Cortex of kidney (tissue), 1 donor: ENCODE measurements at places on chromosomes 2 and 18.

GRCh38 chr2:51953931-51954330 is 922.0 kb upstream of the NRXN1 start:
- DNase-seq, result no peak

DNA sequence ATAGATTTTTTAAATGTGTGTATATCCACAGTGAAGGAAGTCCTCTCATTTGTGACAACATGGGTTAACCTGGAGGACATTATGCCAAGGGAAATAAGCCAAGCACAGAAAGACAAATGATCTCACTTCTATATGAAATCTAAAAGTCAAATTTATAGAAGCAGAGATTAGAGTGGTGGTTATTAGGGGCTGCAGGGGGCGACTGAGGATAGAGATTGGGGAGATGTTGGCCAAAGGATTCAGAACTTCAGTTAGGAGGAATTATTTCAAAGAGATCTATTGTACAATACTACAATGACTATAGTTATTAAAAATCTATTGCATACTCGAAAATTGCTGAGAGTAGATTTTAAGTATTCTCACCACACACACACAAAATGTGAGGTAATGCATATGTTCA is 252.4 kb upstream of the SLC39A10 start:
- no peak for DNase-seq

DNA sequence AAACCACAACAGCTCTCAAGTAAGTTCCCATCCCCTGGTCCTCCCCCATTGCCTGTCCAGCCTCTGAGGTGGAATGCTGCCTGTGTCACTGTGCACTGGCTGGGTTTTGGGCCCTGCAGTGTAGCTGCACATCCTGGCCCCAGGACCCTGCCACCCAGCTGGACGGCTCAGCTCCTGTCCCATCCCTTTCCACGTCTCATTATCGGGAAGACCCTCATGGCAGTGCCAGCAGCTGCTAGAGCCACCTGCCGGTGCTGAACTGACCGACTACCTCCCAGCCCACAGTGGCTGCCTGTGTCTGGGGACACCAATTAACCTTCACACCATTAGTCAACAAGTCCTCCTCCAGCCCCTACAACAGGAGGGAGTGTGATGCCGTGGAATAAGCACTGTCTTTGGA is 31.9 kb downstream of the ADCY3 start:
- DNase-seq, result no peak

GRCh38 chr2:73935641-73936040 is 9.0 kb downstream of the DGUOK start:
- no peak for DNase-seq

DNA sequence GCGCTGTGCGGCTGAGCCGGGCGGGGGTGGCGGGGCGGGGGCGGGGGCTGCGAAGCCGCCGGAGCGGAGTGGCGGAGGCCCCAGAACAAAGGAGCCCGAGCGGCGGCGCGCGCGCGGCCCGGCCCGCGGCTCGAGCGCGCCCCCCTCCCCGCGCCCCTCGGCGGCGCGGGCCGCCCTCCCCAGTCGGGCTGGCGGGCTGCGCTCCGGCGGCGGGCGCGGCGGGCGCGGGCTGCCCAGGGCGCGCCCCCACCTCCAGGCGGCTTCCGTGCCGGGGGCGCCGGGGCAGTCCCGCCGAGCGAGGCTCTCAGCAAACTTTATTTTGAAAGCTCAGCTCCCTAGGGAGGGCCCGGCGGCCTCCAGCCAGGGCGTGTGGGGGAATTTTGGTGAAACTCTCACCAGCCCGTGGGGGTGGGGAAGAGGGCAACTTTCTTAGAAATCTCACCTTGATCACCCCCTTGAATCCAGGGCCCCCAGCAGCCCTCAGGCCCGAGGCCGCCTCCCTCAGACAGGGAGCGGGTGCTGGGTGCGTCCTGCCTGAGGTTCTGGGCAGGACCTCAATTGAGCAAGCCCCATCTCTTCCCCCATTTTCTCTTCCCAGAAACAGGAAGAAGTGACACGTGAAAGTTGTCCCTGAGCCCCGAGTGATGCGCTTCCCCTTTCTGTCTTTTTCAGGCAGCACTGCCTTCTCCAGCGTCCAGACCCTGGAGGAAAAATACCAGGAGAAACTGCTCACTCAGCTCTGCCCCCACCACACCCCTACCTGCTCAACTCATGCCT is 786 bp downstream of the TET3 start:
- DNase-seq, result no peak

DNA sequence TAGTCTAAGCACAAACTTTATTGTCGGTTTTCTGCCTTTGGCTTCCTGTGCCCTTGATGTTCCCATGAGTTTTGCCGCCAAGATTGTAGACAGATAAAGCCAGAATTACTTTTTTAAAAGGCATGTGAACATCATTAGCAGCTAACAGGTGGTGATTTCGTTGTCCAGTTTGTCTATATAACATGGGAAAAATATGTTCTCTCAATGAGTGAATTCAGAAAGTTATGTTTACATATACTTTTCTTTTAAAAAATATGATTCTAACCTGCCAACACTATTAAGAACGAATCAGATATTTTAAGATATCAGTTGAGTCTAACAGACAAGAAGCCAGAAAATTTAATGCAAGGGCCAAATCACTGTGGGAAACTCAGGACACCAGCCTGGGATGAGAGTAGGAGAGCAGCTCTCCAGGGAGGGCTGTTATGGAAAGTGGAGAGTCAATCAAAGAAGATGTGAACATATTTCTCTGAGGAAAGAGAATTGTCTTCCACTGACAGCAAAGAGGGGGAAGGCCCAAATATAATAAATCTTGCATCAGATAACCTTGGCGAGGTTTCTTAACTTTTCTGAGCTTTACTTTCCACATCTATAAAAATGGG is 311.3 kb downstream of the ARHGAP15 start:
- DNase-seq, result no peak

DNA sequence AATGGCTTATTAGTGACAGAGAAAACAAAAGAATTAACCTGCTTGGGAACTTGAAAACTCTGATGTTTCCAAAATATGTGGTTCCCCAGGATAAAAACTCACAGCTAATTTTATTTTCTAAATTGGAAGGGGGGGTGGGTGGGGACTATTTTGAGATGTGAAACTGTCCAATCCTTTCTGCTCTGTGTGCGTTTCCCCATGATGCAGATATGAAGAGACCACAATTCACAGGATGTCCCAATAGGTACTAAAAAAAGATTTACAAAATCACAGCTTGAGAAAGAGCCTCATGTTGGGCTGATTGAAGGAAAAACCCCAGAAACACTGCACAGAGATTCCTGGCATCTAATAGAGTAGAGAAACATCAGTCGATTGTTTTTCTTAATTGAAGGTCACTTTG is 273.2 kb downstream of the ARHGAP15 start:
- no peak for DNase-seq

DNA sequence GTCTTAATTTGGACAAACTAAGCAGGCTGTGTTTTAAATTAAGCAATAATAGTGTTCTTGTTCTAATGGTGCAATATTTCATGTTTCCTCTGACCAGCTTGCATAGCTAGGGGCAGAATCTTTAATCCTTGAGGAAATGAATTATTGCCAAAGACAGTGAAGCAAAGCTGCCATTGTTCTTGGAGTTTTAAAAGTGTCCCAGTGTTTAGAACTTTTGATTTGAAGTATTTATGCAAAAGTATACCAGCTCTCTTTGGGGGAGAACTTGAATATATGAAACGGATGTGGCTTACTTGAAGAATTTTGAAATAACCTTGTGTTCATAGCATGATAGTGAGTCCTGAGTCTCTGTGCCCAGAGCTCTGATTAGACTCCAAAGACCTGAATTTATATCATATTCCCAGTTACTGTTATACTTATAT is 33.4 kb downstream of the ITGA6 start:
- DNase-seq, result no peak

GRCh38 chr18:8791171-8791651 is 85.9 kb downstream of the MTCL1 start:
- no peak for DNase-seq

DNA sequence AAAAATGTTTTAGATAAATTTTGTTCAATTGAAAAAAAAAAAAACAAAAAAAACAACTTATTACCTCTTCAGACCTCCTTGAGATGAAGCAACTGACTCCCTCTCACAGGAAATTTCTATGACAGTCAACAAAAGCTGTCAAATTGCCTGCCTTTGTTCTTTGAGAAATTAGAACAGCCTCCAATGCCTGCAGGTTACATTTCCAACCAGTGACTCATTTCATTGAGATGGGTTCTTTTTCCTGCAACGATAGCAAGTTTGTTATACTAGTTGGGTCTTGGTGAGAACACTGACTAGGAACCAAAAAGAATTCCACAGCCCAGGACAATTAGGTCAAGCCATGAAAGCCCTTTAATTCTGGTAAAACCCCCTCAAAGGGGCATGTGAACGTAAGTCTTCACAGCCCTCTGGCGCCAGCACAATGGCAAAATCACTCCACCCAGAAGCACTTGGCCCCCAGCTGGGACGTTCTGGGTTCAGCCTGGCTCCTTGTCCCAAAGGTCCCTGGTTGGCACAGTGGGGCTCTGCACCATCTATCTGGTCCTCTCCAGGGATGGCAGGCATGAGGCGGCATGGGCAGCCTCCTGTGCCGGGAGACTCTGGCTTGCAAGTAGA is 87.0 kb downstream of the SPP2 start:
- DNase-seq, result no peak

DNA sequence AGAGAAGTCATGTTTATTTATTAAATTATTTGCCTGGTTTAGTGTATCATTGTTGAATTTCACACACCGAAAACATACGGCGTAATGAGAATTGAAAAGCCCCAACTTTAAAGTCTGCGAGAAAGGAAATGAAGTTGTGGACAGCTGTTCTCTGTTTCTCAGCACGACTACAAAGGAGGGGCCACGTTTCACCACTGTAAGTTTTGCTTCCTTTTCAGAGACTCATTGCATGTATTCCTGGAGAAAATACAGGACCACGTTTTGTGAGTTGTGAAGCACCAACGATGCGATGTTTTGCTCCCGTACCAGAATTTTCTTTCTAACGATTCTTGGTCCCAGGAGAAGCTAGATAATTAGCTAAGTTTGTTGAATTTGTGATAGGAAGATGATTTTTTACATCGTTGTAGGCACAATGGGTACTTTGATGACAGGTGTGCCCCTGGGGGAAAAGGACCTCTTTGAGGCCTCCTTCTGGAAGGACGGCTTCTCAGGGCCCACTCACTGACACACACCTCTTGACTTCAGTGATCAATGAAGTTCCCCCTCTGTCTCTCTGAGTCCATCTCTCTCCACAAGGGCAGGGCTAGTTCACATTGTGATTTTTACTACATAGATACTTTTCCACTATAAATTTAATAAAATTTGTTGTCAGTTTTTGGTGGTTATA is 23.7 kb upstream of the ACKR3 start:
- DNase-seq, result no peak

DNA sequence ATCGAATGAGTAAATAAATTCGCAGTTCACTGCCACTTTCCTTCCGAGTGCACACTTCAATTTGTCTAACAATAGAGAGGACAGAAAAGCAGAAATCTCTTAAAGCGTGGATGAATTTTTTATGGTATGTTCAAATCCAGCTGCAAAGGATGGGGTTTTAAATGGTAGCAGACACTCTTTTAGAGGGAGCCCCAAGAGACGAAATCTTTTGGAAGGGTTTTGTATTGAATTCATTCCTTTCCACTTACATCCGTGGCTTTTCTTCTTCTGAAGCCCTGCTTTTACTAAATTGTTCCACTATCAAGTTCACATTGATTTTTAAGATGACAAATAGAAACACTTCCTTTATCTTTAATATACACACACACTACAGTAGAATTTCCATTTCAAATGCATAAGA is 680.7 kb downstream of the NR4A2 start:
- no peak for DNase-seq

DNA sequence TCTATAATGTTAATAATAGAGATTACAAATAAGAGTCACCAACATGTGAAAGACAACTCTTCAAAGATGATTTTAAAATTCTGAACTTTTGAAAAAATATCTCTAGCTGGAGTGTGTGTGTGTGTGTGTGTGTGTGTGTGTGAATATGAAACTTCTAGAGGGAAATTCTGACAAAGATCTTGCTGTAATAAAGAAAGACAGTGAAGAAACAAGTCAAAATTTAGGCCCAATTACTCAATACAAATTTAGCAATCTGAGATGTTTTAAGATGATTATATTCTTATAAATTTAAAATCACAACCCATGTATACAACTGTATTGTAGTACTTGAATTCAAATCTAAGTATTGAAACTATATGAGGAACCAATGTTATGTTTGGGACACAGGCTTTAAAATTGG is 57.2 kb upstream of the UGP2 start:
- DNase-seq, result no peak

DNA sequence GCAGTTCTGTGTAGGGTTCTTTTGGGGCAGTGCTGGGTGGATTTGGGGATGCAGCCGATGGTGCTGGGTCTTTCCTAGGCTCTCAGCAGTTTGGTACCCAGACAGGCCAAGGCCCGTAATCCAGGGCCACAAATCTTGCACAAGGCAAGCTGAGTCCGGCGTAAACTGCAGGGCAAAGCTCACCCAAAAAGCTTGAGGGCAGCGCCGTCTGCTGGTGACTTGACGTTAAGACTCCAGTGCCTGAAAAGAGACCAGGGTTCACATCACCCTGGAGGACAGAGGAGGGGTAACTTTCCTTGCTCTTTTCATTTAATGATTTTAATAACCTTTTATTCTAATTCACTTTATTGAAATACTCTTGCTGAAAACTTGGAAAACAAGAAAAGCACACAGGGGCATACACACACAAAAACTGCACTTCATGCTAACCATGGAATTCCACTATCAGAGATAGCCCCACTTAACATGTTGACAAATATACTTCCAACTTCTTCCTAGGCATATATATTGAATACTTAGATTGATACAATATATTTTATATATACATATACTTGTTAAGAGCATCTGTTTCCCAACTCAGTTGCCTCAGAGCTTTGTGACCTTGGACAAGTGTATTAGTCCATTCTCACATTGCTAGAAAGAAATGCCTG is 38.9 kb downstream of the CNGA3 start:
- DNase-seq, result no peak

- DNase-seq, result no peak
Observed at GRCh38 chr2:232809349-232810124, 33.2 kb upstream of the KCNJ13 start.

DNA sequence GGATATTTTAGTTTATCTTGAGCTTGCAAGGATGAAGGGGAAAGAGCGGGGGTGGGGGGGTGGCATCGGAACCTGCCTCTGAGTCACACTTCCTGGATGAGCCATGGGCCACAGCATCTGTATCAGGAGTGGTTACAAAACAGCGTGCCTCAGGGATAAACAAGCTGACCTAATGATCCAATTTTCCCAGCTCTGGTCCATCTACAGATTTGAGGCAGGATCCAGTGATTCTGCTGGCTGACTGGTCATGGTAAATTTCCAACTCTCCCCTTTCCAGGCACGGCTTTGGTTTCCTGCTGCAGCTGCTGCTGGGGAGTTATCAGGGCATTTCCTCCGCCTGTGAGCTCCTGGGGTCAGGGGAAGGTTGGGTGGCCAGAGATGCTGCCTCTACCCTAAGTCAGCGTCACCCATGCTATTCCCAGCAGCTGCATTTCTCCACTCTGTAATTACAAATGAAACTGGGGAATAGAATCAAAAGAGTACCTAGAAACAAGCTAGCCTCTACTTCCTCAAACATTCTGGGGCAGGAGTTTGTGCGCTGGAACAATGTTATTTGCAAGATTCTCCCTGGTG is 4.7 kb upstream of the HPCAL1 start:
- no peak for DNase-seq

GRCh38 chr2:12014088-12014960 is 267.9 kb downstream of the LPIN1 start:
- DNase-seq, result no peak
